IPS DF 19.7 (cell line): ENCODE measurements at places on chromosomes 2 and 18.

GRCh38 chr2:2681711-2682251 is 350.7 kb upstream of the MYT1L start:
- no peak for DNase-seq

GRCh38 chr2:18325118-18325517 is 235.3 kb downstream of the RDH14 start:
- no peak for DNase-seq

DNA sequence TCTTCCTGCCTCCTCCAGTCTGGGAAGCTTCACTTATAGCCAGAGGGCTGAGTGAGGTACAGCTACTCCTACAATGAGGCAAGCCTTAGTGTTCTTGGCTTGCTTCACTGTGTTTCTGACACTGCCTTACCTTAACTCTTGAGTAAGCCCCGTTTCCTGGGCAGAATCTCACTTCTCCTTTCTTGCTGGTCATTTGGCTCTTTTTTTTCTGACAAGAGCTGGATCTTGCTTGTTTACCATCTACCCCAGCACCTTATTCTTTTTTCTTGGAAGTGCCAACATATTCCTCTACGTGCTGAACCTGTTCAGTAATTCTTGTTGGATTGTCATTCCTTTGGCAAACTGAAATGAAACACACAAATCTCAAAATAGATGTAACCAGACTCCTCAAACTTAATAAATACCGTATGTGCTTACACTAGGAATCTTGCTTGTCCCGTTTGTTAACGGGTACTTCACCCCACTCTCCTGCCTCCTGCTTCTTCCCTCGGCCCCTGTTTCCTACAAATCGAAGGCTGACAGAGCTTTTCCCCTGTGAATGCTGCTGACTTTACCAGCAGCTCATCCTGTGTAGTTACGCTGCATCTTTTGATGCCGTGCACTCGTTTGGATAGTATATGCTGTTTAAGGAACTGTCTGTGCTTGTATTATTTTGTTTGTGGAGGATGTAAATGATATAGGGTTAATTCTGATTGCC is 132.2 kb downstream of the FMNL2 start:
- DNase-seq = no peak

DNA sequence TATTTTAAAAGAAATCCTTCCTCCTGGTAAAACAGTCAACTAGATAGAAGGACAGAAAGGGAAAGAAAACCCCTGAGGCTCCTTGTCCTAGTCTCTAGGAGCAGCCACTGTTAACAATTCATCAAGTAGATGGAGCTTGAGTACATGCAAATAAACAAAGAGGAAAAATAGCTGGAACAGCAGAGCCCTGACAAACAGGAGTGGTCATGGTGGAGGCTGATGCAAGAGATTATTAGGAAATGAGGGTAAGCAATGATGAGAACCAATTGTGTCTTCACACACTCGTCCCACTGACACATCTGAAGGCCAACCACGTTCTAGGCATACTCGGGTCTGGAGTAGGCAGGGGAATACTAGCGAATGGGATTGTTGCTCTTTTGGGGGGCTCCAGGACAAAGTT is 9.2 kb downstream of the DLGAP1 start:
- DNase-seq = no peak

- no peak for DNase-seq
These were observed 314.1 kb upstream of the THUMPD2 start for GRCh38 chr2:40093021-40093675.

DNA sequence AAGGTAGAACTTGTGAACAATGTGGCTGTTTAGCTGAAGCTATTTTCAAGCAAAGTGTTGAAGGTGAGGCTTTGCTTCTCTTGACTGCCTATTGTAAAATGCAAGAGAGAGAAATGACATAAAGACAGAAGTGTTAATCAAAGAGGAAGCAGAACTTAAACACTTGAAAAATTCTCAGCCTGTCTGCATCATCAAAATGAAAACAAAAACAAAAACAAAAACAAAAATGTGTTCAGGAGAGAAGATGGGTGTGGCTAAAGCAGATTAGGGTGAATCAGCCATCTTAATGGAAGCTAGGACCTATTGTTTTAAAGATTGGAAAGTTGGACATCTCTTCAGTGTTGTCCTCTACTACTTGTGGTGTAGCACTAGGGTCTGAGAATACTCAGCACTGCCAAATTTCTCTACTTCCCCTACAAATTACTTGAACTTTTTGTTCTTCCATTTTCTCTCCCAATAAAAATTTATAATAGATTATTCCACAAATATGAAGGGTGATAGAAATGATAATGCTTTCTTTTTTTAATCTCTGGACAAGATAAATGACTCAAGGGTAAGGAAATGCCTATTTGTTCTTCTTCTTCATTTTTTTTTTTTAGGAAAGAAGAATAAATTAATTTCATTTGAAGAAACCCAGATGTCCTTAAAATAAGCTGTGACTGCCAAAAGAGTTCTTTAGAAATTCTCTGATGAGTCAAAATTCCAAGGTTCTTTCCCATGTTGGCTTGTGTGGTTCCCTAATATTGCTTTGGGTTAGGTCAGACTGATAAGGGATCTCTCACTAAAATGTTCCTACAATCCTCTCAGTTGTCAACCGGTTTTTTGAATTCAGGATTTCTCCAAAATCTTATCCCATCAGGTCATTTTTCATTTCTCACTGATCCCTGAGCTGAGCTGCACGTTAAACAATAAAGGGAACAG is 571.2 kb upstream of the ZEB2 start:
- DNase-seq = no peak

- DNase-seq = no peak
These were observed 71.3 kb upstream of the NPAS2 start for GRCh38 chr2:100748673-100749072.

DNA sequence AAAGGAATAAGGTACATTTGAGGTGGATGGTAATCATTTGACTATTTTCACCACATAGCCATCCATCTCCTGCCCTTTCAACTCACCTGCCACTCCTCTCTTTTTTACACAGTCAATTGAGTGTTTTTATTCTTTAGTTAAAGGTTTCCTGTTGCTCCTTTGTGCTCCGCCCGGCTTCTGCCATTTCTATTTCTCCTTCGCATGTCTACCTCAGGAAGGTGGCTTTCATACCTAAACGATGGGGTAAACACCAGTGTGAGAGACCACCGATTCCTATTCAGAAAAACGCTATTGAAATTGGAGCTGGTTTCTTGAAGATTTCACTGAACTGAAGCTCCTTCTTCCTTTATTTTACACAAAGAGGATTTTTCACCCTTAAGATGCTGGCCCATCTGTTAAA is 1628.0 kb upstream of the PIK3C3 start:
- DNase-seq = no peak

DNA sequence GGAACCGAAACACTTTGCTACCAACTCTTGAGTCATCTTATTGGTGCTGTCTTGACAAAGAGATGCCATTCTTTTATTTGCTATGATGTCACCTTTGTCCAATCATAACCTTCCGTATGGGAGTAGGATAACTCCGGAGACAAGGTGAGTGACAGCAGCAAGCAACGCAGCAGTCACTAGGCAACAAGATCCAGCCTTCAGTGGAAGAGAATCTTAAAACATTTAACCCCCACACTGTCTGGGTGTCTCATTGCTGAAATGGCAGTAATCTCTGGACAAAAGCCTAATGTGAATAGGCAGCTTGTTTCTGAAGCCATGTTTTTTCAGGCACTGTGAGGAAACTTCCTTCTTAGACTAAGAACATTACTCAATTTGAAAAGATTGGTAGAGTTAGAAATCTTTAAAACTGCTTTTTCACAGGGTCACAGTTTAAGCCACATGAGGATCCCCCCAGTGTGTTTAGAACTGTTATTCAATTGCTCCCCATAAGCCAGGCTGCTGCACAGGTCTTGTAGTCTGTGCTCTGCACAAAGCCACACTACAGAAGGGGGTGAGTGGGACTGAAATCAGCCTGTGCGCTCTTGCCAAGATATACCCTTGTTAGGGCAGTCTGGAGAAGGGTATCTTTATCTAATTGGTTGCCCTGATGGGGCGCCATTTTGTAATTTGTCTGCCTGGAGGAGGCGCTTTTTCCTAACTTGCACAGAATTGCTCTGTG is 131.5 kb upstream of the STON1 start:
- DNase-seq = no peak

DNA sequence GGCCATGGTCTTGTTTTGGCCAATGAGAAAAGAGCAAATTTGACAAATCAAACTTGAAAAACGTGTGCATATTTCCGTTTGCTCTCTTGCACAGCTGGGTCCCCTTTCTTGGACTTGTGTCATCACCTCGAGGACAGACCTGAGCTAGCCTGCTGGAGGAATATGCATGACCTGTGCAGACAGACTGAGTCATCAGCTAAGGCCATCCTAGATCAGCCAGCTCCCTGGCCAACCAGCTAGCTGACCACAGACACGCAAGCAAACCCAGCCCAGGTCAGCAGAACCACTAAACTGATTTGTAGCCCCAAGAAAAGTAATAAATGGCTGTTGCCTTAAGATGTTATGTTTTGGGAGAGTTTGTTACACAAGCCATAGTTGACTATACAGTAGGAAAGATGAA is 61.3 kb upstream of the PAX3 start:
- no peak for DNase-seq

- DNase-seq = no peak
These were observed 59.5 kb downstream of the LRRTM1 start for GRCh38 chr2:80244905-80245584.

DNA sequence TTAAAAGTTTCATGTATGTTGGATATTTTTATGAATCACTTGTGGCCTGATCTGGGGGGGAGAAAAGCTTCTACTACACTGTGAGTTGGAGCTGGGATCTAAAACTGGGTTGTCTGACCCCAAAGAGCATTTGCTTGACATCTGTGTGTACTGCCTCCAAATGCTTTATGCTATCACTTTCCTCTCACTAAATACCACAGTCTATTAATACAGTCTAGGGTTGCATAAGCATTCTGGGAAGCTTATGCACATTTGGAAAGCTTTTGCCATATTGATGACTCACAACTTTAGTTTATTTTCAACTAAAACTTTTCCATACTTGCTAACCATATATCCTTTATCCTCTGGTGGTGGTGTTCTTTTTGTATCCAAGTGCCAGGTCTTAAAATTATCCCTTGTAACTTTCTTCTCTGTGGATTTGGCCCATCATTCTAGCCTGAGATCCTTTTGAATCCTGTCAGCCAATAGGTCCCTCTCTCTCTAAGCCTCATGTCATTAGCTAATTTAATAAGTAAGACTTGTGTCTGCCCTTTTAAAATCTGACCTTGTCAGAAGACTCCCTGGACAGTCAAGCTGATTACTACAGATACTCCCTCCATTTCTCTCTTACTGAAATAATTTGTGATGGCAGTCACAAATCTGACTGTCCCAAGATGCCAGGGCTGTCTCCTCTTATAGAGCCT is 72.7 kb downstream of the NXPH2 start:
- DNase-seq = no peak

DNA sequence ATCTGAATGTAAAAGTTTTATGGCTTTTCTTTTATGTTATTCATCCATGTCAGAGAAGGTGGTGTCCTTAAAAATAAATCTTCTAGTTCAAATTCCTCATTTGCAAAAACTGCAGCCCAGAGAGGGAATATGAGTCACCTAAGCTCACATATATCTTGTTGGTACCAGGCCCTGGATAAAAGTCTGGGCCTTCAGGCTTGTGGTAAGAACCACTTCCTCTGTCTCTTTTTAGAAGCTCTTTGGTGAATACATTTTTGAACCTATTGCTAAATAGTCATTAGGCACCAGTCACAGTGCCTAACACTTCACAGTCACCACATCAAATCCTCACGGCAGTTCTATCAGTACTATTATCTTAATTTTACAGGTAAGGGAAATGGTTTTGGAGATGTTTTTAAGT is 199.2 kb downstream of the KCNS3 start:
- DNase-seq = no peak

GRCh38 chr2:234403074-234403473 is 93.8 kb downstream of the ARL4C start:
- no peak for DNase-seq

GRCh38 chr2:162490052-162490717 is 146.3 kb downstream of the GCA start:
- DNase-seq = no peak

- DNase-seq = no peak
These were observed 14.8 kb upstream of the PROC start for GRCh38 chr2:127403460-127403859.

DNA sequence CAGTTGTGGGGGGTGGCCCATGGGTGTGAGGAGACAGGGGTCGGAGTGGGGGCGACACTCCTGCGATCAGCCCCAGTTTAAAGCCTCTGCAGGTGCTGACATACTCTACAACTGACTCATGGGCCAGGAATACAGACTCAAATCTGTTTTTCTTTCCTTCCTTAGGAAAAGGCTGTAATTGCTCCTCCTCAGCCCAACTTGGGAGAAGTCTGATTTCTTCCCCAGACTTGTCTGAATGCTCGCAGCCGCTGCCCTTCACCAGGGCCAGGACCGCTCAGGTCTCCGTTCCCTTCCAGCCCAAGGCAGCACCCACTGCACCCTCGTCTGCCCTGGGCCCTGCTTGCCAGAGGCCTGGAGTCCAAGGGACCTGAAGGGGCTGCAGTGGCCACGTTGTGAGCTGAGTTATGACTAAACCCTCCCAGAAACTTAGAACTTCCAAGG is 41.3 kb downstream of the RHOB start:
- no peak for DNase-seq

- no peak for DNase-seq
These were observed 44.4 kb downstream of the LCT start for GRCh38 chr2:135792401-135793150.

DNA sequence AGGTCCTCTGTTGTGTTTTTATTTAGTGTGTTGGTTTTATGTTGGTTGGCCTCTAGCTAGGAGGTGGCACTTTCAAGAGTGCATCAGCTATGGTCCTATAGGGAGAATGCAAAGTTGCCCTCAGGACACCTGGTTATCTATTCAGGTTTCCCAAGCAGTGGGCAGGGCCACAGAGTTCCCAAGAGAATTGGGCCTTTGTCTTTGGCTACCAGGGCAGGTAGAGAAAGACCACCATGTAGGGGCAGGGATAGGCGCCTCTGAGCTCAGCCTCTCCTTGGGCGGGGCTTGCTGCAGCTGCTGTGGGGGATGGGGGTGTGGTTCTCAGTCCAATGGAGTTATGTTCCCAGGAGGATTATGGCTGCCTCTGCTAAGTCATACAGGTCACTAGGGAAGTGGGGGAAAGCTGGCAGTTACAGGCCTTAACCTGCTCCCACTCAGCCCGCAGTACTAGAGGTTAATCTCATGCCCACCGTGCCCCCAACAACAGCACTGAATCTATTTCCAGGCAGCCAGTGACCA is 26.0 kb downstream of the ABCB11 start:
- DNase-seq = no peak

DNA sequence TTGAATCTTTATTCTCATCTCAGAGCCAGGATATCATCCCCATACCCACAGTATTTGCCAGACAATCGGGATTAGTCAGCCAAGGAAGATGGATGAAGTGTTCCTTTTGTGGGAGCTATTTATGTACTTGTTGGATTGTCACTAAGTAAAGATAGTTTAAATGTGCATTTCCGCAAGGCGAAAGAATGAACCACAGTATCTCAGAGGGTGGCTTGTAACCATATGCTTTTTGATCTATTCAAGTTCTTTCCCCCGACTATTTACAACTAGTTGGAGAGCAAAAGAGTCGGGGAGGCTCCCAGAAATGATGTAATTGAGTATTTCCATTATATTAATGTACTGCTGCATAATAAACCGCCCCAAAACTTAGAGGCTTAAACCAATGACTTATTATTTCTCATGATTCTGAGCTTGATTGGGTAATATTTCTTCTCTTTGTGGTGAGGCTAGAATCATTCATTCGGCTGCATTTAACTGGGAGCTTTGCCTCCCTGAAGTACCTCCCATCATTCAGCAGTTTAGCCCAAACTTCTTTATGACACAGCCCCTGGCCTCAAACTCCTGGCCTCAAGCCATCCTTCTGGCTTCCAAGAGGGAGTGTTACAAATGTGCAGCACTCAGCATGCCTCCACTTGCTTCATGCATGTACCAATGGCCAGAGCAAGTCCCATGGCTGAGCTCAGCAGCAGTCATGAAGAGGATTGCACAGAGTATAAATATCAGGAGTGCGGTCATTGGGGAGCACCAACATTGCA is 423.7 kb downstream of the METTL4 start:
- DNase-seq = no peak
